ENCODE measurements at places on chromosomes 16 and 17.

DNA sequence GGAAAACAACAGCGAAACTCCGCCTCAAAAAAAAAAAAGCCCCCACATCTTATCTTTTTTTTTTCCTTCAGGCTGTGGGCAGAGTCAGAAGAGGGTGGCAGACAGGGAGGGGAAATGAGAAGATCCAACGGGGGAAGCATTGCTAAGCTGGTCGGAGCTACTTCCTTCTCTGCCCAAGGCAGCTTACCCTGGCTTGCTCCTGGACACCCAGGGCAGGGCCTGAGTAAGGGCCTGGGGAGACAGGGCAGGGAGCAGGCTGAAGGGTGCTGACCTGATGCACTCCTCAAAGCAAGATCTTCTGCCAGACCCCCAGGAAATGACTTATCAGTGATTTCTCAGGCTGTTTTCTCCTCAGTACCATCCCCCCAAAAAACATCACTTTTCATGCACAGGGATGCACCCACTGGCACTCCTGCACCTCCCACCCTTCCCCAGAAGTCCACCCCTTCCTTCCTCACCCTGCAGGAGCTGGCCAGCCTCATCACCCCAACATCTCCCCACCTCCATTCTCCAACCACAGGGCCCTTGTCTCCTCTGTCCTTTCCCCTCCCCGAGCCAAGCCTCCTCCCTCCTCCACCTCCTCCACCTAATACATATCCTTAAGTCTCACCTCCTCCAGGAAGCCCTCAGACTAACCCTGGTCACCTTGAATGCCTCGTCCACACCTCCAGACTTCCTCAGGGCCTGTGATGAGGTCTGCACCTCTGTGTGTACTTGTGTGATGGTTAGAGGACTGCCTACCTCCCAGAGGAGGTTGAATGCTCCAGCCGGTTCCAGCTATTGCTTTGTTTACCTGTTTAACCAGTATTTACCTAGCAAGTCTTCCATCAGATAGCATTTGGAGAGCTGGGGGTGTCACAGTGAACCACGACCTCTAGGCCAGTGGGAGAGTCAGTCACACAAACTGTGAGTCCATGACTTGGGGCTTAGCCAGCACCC is 1.2 kb upstream of the HBA1 start:
- DNase-seq: no peak

DNA sequence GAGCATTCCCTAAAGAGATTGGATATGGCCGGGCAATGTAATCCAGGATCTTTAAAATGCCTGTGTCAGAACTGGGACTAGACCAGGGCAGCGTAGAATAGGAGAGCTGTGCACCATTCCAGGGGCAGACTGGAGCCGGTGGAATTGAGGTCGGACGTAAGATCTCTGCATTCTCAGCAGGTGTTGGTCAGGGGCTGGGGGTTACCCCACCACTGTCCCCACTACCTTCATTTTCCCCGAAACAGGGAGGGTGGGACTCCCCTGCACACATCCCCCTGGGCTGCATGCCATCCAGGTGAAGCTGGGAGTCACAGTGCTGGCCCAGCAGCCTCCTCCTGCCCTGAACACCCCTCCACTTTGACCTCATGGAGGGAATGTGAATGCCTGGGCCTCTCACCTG is 17.8 kb downstream of the OSBPL7 start:
- DNase-seq: no peak

- peak; percentile 27 for DNase-seq
Observed at GRCh38 chr17:77200711-77201110, 59.9 kb downstream of the SEC14L1 start.

- DNase-seq: no peak
Observed at GRCh38 chr16:67063008-67063407, 34.1 kb downstream of the CBFB start.

- peak; percentile 58 for DNase-seq
Observed at GRCh38 chr17:76408037-76408849, 23.8 kb downstream of the SPHK1 start.

- DNase-seq: no peak
Observed at GRCh38 chr17:4527134-4527533, 28.1 kb downstream of the MYBBP1A start.

DNA sequence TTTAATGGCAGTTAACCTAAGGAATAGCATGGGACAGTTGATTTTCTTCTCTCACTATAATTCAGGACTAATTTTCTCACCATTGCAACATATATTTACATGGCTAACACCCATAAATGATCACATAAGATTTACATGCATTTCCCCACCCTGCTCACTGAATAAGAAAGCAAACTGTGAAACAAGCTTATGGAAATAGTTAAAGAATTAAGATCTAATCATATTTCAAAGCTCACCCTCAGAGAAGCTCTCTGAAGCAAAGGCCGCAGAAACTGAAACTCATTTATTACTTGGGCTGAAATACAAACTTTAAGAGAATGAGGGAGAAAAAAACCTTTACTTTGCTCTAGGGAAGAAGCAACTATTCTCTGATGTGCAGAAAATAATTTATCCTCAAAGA is 218.7 kb upstream of the AXIN2 start:
- DNase-seq: no peak

- no peak for DNase-seq
Observed at GRCh38 chr17:4718276-4718675, 7.8 kb downstream of the ARRB2 start.

DNA sequence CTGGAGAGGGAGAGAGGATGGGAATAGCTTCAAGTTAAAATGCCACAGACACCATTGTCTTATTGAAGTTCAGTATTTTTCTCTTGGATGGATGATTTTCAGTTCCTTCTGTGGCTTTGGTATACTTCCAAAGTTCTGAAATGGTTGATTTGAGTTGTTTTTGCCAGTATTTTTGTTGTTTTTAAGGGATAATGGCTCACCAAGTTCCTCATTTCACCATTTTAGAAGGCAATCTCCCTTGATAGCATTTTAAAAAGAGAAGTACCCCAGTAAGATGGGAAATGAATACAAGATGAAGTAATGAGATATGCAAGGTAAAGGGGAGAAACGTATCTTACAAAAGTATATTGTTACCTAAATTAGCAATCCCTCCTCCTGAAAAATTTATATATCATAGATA is 18.5 kb upstream of the SPDYE4 start:
- DNase-seq: no peak

DNA sequence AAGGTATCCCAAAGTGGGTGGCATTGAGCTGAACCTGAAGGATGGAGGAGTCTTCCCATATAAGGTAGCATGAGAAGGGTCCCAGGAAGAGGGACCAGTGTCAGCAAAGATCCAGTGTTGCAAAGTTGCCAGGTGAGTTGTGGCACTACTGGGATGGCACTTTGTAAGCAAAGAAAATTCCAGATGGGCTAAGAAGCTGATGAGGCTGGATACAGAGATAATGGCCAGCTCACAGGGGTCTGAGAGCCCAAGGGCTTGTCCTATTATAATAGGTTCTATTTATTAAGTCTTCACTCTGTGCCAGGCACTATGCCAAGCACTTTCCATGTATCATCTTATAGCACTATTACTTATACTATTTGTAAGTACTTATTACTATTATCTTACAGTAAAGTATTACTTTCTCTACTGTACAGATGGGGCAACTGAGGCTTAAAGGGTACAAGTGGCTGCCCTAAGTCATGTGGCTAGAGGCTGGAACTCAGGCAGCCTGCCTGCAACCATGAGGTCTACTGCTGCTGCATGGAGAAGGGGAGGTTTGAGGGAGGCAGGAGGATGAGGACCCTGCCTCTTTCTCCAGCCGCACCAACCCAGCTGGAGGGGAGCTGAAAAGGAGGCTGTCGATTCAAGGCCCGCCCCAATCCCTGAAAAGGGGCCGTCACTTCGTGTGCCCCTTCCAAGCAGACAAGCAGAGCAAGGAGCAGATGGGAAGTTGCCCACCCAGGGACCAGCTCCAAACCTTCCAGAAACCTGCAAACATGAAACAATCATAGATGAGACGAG is 86.5 kb downstream of the C16orf78 start:
- no peak for DNase-seq

- no peak for DNase-seq
Observed at GRCh38 chr16:70745536-70746025, 55.4 kb downstream of the VAC14 start.

DNA sequence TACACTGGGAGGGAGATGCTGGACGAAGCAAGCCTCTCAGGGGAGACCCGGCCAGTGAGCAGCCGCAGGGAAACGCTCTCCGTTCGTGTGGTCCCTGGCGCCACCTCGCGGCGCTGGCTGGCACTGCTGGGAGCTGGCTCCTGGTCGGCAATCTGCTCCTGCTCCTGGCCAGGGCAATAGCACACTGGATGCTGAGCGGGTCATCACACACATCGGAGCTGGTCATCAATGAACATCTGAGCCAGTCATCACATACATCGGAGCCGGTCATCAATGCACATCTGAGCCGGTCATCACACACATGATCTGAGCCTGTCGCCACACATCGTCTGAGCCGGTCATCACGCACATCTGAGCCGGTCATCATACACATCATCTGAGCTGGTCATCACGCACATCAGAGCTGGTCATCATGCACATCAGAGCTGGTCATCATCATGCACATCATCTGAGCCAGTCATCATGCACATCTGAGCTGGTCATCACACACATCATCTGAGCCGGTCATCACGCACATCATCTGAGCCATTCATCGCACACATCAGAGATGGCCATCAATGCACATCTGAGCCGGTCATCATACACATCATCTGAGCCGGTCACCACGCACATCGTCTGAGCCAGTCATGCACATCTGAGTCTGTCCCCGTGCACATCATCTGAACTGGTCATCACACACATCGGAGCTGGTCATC is 217.3 kb downstream of the RBFOX3 start:
- DNase-seq: peak; percentile 75

DNA sequence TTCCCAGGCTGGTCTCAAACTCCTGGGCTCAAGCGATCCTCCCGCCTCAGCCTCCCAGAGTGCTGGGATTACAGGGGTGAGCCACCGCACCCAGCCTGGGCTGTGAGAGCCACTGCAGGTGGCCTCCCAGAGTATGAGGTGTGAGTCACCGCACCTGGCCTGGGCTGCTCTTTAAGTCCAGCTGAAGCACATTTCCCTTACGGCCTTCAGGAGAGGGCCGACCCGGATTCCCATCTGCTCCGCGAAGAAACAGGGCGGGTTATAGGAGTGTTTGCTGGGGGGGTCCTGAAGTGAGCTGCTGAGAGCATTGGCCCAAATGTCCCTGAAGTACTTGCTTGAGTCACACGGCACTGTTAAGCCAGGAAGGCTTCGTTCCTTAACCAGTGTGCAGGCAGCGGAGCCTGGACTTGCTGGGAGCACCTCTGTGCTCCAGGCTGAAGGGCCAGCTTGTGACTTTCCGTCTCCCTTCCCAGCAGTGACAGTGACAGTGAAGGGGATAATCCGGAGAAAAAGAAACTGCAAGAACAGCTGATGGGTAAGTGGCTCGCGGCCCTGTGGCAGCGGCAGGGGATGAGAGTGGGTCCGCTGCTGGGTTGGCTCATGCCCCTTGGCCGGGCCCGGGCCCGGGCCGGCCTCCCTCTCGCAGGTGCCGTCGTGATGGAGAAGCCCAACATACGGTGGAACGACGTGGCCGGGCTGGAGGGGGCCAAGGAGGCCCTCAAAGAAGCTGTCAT is 7.2 kb downstream of the VPS4A start:
- DNase-seq: no peak

Data from cardiac fibroblast (primary cell).